ENCODE measurements at places on chromosomes 3 and 15.

DNA sequence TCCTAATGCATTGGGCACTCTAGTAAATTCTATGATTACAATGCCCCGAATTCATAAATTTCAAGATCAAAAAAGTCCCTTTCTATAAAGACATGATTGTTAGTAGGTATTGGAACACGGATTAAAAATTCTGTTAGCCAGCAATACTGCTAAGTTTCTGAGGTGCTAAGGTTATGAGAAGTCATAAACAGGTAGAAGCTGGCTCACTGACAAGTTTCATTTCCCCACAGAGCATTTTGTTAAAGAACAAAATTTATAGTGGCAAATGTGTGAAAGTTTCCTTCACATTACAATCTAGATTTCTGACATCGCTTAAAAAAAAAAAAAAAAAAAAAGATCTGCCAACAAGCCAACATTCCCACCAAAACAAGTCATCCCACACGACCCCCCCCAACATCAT lies 12.4 kb upstream of the MAN2C1 start:
- DNase-seq: no peak

DNA sequence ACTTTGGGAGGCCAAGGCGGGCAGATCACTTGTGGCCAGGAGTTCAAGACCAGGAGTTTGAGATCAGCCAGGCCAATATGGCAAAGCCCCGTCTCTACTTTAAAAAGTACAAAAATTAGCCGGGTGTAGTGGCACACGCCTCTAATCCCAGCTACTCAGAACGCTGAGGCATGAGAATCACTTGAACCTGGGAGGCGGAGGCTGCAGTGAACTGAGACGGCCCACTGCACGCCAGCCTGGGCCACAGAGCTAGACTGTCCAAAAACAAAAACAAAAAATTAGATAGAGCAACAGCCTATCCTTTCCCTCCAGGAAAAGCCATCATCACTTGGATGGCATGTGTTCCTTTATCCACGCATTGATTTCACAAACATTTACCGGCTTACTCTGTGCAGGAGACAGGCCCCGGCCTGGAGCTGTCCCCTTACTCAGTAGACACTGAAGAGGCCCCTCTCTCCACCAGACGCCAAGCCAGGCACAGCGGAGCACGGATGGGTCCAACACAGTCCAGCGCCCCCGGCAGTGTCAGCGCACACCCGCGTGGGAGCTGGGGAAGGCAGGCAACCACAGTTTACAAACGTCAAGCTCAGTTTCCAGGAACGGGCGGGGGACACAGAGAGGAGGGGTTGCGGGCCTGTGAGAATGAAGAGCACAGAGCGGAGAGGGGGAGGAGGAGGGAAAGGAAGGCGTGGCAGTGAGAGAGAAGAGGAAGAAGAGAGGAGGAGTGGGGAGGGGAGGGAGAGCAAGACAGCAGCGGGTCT lies 3.1 kb downstream of the GP5 start:
- no peak for DNase-seq

DNA sequence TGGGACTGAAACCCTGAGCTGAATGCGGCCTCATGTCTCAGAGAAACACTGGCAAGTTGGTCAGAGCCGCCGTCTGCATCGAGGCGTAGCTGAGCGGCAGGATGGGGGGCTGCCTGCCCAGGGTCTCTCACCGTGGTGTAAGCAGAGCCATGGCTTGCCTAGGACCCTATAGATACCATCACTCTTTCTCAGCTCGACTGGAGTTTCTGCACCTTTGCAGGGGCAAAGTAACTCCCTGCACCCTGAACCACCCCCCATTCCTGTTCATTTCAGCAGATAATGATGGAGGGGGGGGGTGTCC lies 28.4 kb upstream of the NR2E3 start:
- no peak for DNase-seq

DNA sequence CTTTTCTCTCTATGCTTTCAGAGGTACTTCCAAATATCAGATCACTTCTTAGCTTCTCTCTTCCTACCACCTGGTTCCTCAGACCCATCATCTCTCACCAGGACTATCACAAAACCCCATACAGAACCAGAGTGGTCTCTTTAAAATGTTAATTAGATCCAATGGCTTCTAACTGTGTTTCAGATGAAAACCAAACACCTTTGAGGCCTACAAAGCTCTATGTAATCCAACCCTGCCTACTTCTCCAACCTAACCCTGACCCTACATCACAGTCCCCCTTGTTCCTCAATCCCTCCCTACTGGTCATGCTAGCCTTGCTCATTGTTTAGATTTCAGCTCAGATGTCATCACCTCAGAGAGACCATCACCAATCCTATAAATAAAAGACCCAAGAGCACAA lies 34.8 kb downstream of the SUMF1 start:
- DNase-seq: no peak

DNA sequence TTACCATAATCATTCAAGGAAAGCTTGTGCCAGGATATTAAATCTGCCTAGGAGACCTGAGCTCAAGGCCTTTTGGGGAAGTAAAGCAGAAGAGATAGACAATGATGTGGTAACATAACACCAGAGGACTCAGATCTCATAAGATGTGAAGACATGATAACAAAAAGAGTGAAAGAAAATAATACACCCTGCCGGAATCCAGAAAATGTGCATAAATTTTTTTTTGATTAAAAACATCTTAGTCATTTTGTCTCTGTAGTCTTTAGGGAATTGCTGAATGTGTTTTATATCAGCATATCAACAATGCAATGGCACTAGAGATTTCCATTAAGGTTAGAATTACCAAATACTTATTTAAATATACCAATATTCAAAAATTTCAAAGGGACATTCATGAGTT lies 326.8 kb upstream of the ROBO1 start:
- DNase-seq: no peak

DNA sequence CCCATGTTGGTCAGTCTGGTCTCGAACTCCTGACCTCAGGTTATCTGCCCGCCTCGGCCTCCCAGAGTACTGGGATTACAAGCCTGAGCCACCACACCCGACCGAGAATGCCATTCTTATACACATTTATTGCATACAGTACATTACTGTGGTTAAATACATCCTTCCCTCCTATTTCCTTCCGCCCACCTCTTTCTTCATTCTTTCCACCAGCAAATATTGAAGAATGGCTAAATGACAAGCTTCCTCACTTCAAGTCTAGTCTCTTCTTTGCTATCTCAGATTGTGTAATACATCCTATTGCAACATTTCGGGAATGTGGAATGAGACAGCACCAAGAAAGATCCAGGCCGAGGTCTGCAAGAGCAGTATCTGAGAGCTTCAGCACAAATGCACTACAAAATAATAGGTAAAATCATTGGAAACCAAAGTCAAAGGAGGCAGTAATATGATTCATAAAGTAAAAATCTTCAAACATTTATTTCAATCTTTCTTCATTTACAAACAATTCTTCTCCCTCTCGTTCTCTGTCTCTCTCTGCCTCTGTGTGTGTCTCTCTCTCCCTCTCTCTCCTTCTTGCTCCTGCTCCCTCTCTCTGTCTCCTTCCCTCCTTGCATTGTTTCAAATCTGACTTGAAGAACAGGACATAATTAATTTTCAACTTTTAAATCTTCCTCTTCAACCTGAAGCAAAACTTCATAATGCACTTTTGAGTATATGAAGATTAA lies 94.7 kb upstream of the TGFBR2 start:
- DNase-seq: no peak

DNA sequence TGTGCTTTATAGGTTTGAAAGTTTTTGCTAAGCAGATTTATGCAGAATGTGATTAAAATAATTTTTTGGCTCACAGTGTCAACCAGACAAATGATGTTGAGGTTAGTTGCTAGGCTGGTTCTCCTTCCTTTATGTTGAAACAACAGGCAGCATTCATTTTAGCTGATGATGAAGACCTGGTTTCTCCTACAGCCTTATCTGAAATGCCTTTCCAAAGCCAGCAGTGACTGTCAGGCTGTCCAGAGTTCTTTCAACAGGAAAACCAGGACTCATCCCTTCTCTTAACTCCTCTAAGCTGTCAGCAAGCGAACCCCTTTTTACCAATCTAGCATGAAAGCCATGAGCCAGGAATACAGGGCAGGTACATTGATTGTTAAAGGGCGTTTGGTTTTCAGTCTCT lies 84.1 kb downstream of the ZNF609 start:
- DNase-seq: no peak

DNA sequence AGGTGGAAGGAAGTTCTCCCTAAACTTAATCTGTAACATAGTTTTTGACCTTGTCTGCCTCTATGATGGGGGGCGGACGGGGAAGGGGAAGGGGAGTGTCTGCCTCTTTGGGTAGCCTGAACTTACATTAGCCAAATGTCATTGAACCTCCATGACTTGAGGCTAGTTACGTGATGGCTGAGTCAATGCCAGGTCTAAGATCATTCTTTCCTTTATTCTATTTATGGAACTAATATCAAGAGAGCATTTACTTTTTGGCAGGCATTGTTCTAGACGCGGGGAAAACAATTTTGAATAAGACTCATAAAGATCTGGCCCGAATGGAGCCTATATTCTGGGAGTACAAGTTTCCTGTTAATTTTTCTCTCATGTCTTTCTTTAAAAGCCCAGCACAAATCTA lies 340.7 kb upstream of the C2CD4B start:
- DNase-seq: no peak

DNA sequence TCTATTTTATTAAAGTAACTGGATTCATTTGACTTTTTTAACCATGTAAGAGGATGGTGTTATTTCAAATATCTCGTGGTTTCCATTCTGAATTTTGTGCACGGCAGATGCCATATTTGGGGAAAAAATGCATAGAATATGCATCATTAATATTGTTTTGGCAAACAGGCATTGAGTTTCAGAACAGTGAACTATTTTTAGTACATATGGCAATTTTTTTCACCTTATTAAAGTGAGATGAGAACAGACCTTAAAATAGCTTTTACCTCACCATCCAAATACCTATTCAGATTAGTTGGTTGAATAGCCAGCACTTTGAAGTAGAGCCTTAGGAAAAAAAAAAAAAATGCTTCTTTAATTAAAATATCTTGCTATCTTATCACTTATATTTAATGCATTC lies 117.3 kb upstream of the FLNB start:
- DNase-seq: no peak

DNA sequence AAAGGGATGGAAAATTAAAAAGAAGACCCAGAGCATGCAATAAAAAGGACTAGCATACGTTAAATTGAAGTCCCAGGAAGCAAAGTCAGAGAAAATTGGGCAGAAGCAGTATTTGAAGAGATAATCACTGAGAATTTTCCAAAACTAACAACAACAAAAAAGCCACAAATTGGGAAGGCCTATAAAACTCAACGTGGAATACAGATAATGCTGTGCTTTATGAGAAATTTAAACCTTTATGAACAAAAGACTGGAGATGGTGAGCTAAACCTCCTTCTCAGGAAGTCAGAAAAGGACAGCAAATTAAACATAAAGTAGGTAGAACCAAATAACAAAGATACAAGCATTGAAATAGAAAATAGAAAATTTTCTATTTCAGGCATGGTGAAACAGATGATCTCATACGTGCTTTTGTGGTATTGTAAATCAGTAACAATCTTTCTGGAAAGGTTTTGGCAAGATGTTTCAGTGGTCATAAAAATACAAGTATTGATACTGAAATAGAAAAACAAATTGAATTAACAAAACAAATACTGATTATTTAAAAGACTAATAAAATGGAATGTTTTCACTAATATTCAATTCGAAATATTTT lies 55.6 kb downstream of the LYSMD4 start:
- DNase-seq: no peak

DNA sequence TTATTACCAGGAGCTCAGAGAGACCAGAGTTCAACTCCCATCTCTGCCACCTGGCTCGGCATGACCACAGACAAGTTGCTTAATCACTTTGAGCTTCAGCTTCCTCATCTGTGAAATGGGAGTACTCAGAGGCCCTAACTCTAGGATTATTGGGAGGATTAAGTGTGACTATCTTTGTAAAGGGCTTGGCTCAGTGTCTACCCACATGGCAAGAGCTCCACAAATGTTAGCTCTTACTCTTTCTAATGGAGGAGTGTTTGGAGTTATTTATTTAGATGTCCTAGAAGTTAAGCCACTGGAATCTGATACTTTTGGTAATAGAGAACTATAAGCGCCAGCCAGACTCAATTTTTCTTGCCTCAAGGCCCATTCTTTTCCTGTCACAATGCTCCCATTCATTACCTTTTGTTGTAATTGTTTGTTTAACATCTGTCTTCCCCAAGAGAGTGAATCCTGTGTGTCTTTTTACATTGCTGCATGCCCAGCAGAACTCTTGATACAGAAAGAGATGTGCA lies 12.3 kb upstream of the LMCD1 start:
- DNase-seq: no peak

- DNase-seq: no peak
Measured at GRCh38 chr3:47016934-47017435, 37.5 kb downstream of the NBEAL2 start.

GRCh38 chr3:170037463-170038433 lies at the start of gene GPR160:
GPR160 (plus strand) TSS chr3:170037995; CDS start chr3:170083973, 45,978 bp downstream.
- DNase-seq: peak; percentile 60

DNA sequence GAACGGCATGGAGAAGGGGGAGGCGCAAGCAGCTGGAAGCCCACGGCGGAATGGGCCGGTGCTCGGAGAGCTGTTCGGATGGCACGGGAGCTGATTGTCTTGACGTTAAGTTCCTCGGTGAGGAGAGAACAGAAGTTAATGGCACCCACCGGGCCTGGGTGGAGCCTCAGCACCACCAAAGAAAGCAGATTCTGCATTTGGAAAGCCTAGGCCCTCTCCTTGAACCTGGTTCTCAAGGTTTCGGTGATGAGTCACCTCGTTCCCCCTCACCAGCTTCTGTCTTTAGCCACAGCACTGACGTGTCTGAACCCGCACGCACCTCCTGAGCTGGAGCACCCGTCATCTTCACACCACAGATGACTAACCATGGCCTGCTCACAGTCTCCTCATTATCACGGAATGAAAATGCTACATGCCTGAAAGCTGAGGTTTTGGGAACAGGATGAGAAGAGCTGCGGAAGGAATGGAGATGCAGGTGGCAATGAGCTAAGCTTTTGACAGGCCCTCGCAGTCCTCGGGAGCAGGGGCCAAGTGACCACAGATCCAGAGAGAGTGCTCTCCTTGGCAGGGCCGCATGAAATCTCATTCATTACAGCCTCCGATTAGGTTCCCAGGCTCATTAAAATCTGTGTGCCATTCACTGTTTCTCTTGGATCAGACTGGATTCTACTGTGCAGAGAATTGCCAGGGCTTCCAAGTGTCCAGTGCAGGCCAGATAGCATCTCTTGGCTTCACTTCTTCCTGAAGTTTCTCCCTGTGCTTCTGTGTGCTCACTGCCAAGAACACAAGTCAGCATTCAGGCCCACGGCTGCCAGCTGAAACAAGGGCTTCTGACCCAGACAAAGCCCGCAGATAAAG lies 96.3 kb upstream of the DLG1 start:
- DNase-seq: no peak
